ENCODE measurements at places on chromosomes 3 and 15.

DNA sequence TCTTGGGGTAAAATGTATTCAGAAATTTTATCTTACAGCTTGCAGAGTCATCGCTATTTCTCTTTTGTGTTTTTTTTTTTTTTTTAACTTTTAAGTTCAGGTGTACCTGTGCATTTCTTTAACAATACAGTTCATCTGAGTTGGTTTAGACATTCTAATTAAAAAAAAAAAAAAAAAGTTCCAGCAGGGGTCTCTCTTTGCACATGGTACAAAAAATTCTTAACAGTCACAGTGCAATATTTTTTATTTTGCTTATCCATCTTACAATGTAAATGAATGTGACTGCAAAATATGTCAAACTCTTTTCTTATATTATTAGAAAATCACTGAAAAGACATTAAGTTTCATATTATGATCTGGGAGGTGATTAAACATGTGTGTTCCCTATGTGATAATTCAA is 47.5 kb upstream of the SLC9A9 start:
- DNase-seq, result no peak

DNA sequence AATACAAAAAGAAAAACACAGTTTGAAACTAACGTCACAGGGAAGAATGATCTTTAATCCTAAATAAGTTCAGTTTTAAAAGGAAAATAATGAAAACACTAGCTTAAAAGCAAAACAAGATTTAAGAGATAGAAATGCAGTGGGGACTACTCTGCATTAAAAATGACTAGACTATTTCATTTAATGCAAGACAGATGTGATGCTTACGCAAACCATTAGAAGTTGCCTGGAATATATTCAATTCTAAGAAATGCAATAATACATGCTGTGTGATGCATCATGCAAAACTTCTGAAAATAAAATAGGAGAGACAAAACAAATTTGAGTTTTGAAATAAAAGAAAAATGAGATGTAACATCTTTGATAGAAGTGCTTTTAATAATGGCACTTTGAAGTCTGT is 97.6 kb upstream of the STRIT1 start:
- no peak for DNase-seq

- DNase-seq, result no peak
These were observed 1018.6 kb downstream of the TUSC7 start for GRCh38 chr3:117728226-117728625.

GRCh38 chr15:53110999-53111398 is 320.9 kb upstream of the ONECUT1 start:
- no peak for DNase-seq

DNA sequence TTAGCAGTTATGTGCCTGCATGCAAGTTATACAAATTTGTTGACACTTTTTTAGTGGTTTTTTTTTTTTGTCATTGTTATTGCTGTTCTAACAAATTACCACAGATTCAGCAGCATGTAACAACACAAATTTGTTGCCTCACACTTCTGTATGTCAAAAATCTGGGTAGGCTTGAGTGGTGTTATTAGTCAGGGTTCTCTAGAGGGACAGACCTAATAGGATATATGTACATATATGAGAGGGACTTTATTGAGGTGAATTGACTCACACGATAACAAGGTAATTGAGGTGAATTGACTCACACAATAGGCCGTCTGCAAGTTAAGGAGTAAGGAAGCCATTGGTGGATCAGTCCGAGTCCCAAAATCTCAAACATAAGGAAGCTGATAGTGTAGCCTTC is 15.0 kb upstream of the PLSCR1 start:
- DNase-seq, result no peak

- no peak for DNase-seq
These were observed 136.8 kb downstream of the SNRK start for GRCh38 chr3:43423142-43423541.

- no peak for DNase-seq
These were observed 23.0 kb downstream of the TKT start for GRCh38 chr3:53232641-53233377.

DNA sequence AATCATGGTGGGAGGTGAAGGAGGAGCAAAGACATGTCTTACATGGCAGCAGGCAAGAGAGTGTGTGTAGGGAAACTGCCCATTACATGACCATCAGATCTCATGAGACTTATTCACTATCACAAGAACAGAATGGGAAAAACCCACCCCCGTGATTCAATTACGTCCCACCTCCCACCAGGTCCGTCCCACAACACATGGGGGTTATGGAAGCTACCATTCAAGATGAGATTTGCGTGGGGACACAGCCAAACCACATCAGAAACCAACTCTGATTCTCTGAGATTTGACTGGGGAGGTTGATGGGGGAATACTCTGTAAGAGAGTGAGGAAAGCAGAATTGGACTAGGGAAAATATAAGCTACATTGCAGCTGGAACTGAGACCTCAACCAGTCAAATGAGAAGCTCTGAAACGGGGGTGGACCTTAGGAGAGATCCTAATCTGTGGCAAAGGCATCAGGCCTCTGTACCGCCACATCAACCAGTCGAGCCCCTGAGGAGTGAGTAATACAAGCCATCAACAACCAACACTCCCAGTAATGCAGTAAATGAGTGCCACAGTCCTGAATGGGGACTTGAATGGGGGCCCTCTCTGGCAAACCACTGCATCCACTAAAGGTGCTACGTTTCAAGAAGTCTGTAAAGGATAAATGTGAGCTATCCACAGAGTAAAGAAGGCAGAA is 207.9 kb upstream of the GADL1 start:
- no peak for DNase-seq

DNA sequence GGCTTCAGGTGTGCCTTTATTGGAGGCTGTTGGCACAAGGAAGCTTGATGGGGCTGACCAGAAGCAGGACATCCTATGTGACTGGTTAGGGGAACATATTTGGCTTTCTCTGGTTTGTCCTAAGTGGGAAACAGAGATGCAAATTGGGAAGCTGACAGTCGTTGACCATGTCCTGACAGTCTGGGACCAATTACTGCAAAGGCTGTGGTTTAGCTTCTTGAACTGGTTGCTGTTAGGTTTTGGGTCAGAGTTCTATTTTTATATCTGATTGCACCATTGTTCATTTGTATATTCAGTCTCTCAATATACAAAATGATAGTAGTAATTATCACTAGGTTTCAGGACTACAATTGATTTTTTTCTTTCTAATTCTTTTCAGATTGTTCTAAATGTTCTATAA is 36.8 kb downstream of the SNTN start:
- DNase-seq, result no peak

DNA sequence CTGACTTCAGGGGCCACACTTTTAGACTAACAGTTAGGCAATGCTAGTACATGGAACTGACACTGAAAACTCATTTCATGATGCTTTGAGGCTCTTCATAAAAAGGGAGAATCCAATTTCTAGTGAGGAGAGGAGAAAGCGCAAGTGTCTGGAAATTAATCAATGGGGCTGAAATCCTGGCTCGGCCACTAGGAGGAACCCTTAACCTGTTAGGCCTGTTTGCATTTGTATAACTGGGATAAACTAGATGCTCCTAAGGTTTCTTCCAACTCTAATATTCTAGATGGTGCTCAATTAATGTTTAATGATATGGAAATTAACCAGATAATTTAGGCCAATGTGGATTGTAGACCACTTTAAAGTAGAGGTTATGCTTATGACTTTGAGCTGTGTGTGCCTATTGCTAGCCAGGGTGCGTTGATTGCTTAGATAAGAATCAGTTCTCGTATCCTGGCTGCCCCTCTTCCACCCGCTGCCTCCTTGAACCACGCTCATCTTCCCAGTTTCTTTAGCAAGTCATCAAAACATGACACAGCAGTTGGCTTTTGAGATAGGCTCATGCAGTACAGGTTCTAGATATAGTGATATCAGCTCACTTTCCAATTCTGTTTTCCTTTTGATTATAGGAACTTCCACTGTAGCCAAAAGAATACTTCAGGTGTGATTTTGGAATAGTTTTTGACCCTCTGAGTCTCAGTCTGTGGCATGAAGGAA is 16.8 kb upstream of the CRBN start:
- DNase-seq, result no peak

DNA sequence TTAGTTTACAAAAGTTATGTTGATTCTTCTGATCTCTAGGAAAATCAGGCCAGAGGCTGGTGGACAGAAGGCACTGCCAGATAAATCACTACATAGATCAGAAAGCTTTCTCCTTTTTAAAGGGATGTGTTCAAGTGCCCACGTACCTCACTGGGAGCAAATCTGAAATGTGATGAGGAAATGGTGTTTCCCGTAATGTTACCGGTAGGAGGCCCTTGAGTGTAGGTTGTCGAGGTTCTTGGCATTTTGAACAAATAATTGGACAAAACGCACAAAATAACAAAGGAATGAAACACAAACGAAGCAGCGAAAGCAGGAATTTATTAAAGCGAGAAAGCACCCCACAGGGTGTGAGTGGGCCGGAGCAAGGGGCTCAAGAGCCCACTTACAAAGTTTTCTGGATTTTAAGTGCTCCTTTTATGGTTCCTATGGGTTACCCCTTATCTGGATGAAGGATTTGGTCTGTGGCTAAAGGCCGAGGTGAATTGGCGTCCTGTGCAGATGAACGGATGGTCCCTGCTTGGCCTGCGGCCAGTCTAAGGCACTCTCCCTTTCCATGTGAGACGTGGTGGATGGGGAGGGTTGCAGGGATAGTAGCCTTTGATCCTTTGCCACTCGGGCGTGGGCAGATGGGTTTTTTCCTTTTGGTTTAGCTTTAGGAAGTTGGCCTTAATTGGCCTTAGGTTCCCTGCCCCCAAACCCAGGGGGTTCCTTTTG is 1.0 kb downstream of the SNX1 start:
- no peak for DNase-seq

DNA sequence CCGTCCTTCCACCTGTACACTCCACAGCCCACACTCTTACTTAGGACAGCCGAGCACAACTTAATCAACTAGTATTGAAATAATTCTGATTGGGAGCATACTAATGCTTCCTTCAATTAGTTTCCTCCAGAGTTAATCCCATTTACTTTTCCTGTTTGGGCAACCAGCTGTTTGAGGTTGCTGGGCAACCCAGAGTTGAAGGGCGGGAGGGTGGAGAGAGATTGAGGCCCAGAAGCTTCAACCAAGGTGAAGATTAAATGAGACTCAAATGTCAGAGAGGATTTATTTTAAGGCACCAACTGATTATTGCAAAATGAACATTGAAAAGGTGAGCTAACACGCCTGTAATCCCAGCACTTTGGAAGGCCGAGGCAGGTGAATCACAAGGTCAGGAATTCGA is 428.5 kb upstream of the SEMA6D start:
- DNase-seq, result no peak

DNA sequence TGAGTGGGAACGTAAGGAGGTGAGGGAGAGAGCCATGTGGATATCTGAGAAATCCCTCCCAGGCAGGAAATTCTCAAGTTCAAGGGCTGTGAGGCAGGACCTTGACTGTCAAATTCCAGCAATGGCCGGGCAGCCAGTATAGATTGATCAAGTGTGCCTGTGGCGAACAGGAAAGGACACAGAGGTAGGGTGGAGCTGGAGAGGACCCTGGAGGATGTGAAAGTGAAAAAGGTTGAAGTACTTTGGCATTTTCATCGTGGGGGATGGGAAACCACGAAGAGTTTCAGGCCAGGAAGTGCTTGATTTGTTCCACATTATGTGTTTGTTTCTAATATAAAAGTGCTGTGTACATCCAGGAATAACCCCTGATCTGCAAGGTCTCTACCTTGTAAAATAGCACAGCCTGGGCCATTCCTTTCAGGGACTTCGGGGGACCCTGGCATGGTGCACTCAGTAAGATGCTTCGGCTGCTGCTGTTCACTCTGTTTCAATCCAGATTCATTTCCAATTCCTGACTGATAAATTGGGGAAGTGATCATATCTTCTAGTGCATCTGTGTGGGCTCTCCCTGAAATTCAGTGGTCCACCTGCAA is 156.6 kb downstream of the MCTP2 start:
- DNase-seq, result no peak

DNA sequence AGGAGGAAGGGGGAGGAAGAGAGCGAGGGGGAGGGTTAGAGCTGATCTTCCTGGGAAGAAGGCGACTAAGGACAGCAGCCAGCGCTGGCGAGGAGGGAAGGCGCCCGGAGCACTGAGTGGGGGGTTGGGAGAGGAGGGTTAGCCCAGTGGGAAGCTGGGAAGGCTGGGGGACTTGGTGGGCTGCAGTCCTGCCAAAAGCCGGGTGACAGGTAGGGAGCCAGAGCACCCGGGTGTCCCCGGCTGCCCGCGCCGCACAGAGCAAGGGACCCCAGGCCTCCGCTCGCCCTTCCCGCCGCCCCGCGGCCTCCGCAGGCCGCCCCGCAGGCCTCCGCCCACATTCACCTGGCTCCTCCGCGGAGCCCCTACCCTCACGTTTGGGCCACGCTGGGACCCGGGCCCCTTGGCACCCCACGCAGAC is 448 bp downstream of the SLC12A8 start:
- DNase-seq, result no peak

- DNase-seq, result no peak
These were observed 24.9 kb downstream of the ZXDC start for GRCh38 chr3:126450744-126451143.

DNA sequence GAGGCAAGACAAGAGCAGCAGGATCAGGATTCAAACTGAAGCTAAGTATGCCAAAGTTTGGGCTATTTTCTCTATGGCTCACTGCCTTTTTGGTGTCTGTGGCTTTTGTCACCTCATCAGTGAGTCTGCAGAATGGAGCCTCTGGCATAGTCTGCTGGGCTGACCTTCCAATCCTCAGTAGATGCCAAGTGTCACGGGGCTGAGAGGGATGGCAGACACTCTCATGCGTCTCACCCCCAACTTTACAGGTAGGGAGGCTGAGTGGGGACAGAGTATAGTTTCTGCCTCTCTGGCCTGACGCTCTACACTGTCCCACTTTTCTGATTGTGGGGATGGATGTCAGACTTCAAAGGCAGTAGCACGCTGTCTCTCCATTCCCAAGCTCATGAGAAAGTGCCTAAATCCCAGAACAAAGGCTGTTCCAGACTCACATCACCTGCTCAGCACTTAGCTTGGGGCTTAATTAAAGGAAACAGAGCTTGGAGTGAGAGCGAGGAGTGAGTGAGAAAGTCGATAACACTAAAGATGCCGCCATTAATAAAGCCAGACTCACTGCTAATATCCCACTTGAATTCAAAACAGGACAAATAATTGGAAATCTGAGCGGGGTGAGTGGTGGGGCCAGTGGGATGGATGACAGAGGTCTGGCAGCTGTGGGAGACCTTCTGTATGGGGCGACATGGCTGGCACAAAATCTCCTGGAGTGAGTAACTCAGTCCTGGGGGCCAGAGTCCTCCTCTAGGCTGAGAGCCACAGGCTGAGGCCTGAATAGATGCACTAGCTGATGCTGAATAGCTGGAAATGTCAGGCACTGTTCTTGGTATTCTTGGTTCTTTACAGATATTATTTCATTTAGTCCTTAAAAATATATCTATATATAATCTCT is 78.4 kb upstream of the MRPS22 start:
- no peak for DNase-seq

GRCh38 chr3:46266598-46266997 is 24.3 kb downstream of the CCR3 start:
- DNase-seq, result no peak

DNA sequence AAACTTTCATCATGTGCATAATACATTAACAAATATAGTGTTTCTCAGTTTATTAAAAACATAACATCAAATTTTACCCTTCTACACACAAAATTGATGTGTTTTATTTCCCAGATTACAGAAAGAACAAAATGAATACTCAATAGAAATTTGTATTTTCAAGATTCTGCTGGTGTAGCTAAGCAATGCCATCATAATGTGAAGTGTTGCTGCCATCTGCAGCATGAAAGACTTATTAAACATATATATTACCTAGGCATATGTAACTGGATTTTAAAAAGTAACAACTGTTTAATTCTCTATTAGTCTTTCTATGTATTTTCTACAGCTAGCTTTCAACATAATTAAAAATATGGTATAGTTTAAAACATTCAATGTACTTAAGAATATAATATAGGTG is 27.5 kb downstream of the PLSCR5 start:
- no peak for DNase-seq

Data from cortex of kidney (tissue), 1 donor.